ENCODE measurements at places on chromosomes 12 and 14.

DNA sequence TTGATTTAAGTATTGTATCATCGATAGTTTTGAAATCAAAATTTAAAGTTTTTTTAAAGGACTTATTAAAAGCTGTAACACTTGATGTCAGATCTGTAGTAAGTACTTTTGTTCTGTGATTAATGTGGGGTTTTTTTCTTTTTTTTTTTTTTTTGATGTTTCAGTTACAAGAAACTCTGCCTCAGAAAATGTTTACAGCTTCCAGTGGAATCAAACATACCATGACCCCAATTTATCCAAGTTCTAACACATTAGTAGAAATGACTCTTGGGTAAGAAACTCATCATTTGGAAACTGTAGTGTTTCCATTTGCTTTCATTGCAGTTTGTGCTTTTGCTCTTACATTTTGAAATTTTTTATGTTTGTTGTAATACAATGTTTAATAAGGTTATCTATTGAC, 45.6 kb downstream of the TBK1 start:
- no peak for DNase-seq

- DNase-seq, result no peak
Measured at GRCh38 chr12:116171549-116171948, 105.9 kb downstream of the MED13L start.

- DNase-seq, result no peak
Measured at GRCh38 chr12:16168078-16168477, 109.4 kb downstream of the SLC15A5 start.

DNA sequence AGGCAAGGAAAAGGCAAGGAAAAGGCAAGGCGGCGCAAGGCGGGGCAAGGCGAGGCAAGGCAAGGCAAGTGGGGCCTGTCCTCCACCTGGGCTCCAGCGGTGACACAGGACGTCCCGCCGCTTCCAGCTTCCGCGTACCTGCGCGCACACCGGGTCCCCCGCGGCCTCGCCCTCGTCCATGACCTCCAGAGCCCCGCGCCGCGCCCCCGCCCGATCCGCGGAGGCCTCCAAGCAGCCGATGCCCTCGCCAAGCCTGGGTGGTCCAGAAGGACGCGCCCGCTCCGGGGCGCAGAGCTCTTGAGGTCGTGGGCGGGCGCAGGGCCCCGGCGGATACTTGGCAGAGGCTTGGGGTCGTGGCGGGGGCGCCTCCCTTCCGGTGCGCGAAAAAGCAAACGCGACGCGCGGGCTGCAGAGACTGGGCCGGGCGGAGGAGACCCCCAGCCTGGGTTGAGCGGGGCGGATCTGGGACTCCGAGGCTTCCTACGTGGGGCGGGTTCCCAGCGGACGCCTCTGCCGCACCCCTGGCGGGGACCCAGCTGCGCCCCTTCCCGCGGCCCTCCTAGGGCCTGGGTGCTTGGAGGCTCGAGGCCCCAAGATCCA, 60.8 kb upstream of the EIF5 start:
- no peak for DNase-seq

- DNase-seq, result peak; percentile 56
Measured at GRCh38 chr12:94553130-94553519, 93.5 kb upstream of the CEP83 start.

- DNase-seq, result no peak
Measured at GRCh38 chr14:104856869-104857860, 7.9 kb upstream of the CEP170B start.

DNA sequence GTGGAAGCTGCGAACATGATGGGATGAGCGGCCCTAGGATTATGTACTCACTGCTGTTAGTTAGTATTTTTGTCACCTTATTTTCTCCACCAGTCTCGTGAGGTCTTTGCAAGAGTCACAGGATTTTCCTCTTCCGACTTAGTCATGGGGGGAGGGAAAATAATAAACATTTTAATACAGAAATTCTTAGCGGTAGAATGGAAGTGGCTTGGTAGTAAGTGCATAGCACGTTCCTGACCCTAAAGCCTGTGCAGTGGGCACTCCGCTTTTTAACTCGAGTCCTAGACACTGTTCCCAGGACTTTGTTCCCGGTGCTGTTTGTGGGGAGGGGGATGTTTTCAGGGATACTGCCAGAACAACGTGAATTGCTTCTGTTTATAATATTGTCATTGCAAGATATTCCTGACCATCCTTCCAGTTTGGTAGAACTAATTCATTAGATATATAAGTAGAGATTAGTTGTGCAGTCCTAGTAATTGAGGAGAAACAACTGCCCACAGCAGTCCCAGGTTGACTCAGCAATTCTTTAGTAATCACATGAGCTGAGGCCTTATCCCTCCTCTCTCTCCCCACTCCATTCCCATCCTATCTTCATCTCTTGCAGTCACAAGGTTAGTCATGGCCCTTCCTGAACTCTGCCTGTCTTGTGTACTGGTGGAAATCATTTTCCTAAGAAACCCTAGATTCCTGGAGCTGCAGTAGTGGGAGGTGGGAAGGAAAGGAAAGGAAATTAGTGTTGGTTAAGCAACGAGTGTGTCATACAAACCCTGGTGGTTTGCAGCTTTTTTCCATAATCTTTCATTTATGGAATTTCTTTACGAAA, 799 bp downstream of the SLC38A6 start:
- DNase-seq, result peak; percentile 77

- DNase-seq, result no peak
Measured at GRCh38 chr14:99586054-99586760, 17.8 kb downstream of the CCDC85C start.

DNA sequence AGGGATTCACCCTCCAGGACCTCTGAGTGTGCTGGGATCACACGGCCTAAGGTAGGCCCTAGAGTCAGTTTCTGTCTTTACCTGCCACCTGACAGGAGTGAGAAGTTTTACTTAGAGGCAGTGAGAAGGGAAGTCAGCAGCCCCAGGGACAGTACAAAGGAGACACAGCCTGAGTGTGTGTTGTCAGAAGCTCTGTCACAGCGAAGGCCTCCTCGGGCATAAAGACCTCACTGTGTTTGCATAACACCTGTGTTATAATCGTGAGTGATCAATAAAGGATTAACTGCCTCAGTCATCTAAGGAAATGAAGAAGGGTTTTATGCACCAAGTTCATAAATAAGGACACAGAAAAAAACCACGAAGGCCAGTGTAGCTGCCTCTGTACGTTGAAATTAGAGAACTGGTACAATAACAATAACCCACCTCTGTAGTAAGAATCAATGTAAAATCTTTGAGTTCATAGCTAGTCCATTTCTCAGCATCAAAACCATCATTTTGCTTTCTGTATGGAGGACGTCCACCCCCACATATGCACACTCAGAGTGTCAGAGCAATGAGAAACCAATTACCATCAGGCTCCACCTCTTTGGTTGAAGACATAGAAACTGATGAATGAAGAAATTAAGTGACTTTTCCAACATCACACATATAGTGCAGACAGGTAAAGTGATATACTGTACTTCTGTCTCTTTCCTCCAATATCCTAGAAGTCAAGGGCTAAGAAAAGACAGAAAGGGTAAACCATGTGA, 159.3 kb downstream of the DAD1 start:
- DNase-seq, result no peak

GRCh38 chr12:128840862-128841468, 12.3 kb upstream of the GLT1D1 start:
- DNase-seq, result no peak

- DNase-seq, result peak; percentile 50
Measured at GRCh38 chr14:55274751-55275150, 3.5 kb downstream of the FBXO34 start.
